ENCODE measurements at places on chromosomes 5 and 9.

GRCh38 chr9:127720031-127720864, 4.4 kb downstream of the TTC16 start:
- DNase-seq: no peak
- H3K4me3 ChIP-seq: no peak overlapping the region
- no peak overlapping the region for H3K27ac ChIP-seq
- H3K27me3 ChIP-seq: peaks cover 3% of the 10 kb centered on the region

DNA sequence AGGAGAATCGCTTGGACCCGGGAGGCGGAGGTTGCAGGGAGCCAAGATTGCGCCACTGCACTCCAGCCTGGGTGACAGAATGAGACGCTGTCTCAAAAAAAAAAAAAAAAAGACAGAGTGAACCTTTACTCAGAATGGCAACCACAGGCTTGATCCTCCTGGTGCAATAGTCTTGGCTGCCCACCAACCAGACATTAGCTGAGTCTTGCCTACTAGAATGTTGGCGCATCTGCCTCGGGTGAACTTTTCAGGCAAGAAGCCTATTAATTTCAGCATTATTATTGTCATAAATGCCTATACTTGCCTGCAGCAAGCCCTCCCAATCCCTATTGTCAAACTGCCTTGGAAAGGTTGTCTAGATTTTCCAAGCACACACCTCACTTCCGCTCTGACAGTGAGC, 4.2 kb downstream of the SERINC5 start:
- no peak overlapping the region for H3K27ac ChIP-seq
- DNase-seq: no peak
- H3K36me3 ChIP-seq: no peaks in the 10 kb centered on the region
- H3K4me1 ChIP-seq: peaks cover 55% of the 10 kb centered on the region
- H3K4me3 ChIP-seq: no peak overlapping the region

DNA sequence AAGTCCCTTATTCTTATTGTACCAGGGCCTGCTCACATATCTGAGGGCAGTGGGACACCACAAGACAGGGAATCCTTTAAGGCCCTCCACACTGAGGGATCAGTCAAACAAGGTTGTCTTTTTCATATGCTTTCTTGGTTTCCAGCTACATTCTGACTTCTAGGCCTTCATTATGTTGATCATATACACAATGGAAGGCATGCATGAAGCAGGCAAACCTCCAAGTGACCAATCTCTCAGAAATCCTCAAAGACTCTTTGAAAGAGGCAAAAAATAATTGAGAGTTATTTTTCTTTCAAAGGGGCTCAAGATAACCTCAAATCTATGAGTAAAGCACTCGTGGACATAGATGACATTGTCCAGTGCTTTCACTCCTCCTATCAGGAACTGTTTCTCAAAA, 1195.9 kb upstream of the ACO1 start:
- H3K4me1 ChIP-seq: no peaks in the 10 kb centered on the region
- H3K27me3 ChIP-seq: no peaks in the 10 kb centered on the region
- no peaks in the 10 kb centered on the region for H3K36me3 ChIP-seq
- DNase-seq: no peak

DNA sequence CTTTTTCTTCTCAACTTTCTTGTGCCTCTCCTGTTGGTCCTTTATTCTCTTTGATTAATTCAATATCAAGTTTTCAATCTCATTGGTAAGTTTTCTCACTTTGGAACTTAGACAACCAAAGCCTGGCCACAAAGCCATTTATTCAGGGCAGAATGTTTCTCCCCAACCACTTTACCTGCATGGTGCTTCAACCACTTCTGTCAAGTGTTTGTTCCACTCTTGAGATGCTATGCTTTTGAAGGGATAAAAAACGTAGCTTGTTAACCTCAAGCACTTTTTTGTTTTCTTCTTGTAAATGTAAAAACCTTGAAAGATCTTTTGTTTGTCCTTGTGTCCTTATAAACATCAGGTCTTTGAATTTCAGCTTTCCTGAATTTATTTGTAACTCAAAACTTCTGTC, 966.7 kb downstream of the MAT2B start:
- no peaks in the 10 kb centered on the region for H3K27me3 ChIP-seq
- H3K4me1 ChIP-seq: no peaks in the 10 kb centered on the region
- no peaks in the 10 kb centered on the region for H3K36me3 ChIP-seq

DNA sequence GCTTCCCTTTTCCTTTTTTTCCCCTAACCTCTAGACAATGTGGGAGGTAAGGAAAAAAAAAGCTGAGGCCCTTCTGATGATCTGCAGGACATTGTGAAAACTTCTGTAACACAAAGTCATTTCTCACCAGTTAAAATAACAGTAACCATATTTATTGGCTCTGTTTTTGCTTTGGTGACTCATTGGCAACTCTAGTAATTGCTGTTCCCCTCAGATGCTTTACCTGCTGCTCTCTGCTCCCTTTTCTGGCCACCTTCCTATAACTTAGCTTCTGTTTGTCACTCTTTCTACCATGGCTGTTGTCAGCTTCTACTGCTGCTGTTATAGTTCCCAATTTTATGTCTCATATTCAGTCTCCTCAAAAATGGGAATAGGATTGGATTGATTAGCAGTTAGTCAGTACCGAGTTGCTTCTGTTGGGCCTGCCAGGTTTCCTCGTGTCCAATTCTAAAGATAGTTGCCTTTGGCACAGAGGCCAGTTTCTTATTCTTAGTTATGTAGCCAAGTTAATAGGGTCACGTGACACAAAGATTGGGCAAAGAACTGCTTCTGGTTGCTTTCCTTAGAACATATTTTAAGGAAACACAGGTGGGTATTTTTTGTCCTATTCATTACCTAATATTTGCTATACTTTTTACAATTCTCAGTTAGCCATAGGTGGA, 16.8 kb downstream of the SCAMP1 start:
- peaks cover 18% of the 10 kb centered on the region for H3K4me1 ChIP-seq
- H3K36me3 ChIP-seq: no peaks in the 10 kb centered on the region
- H3K27me3 ChIP-seq: no peaks in the 10 kb centered on the region
- H3K27ac ChIP-seq: no peak overlapping the region

- H3K4me3 ChIP-seq: no peak overlapping the region
- DNase-seq: no peak
- H3K4me1 ChIP-seq: peaks cover 44% of the 10 kb centered on the region
- no peaks in the 10 kb centered on the region for H3K27me3 ChIP-seq
- no peak overlapping the region for H3K27ac ChIP-seq
Measured at GRCh38 chr5:53882006-53882675, 321.7 kb downstream of the NDUFS4 start.

- peaks cover 48% of the 10 kb centered on the region for H3K4me1 ChIP-seq
- H3K27ac ChIP-seq: peak overlapping the region; percentile 78
- peak overlapping the region; percentile 69 for H3K4me3 ChIP-seq
- H3K27me3 ChIP-seq: peaks cover 1% of the 10 kb centered on the region
- peaks cover 13% of the 10 kb centered on the region for H3K36me3 ChIP-seq
Measured at GRCh38 chr9:112249277-112249676, 74.2 kb upstream of the SUSD1 start.

DNA sequence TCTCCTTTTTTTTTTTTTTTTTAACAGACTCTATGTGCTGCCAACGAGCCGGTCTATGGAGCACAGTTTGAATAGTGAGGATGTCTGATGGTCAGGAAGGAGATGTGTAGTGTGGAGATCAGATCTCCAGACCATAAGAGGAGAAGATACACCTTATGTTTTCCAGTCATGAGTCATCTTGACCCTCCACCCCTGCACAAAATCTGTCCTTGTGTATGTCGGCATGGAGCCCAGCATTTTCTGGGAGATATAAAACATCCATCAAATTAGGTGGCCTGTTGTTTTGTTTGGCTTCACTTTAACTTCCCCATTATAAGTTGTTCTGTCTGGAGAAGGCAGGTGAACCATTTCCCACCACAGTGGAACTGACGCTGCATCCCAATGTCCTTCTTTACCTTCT, 19.2 kb downstream of the SH3TC2 start:
- H3K27me3 ChIP-seq: peaks cover 2% of the 10 kb centered on the region
- H3K4me1 ChIP-seq: peaks cover 41% of the 10 kb centered on the region
- no peak overlapping the region for H3K4me3 ChIP-seq
- no peak overlapping the region for H3K27ac ChIP-seq
- H3K36me3 ChIP-seq: peaks cover 20% of the 10 kb centered on the region

DNA sequence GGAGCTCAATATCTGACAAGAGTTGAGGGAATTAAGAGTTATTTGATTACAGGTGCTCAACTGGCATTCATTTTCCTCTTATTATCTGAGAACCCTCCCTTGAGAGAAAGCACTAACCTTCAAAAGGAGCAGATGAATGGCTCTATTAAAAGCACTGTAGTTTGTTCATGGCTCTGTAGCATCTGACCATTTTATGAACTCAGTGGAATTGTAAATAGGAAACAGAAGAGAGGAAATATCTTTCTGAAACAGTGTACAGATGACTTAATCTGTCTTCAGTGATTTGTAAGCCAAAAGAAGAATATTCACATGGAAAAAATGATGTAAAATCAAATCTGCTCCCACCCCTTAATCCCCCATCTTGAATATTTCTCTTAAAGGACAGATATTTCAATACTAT, 810.4 kb upstream of the GRAMD2B start:
- H3K27me3 ChIP-seq: no peaks in the 10 kb centered on the region
- no peak for DNase-seq
- no peak overlapping the region for H3K27ac ChIP-seq
- no peaks in the 10 kb centered on the region for H3K4me1 ChIP-seq

DNA sequence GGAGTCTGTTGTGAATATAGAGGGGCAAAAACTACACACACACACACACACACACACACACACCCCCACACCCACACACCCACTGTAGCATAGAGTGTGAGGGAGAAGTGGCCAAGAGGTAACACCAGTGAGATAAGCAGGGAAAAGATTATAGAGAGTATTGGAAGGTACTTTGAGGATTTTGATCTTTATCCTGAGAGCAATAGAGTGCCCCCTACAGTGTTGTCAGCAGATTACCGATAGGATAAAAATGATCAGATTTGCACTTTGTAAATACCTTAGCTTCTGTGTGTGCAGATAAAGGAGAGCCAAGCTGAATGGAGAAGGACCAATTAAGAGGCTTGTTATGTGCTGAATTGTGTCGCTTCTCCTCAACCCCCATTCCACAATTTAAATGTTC, 32.3 kb downstream of the ERCC6L2 start:
- peaks cover 10% of the 10 kb centered on the region for H3K4me1 ChIP-seq
- H3K36me3 ChIP-seq: no peaks in the 10 kb centered on the region
- no peak for DNase-seq
- H3K4me3 ChIP-seq: no peak overlapping the region
- no peak overlapping the region for H3K27ac ChIP-seq

- H3K27me3 ChIP-seq: no peaks in the 10 kb centered on the region
- no peak overlapping the region for H3K4me3 ChIP-seq
- no peak for DNase-seq
- peaks cover 12% of the 10 kb centered on the region for H3K36me3 ChIP-seq
- no peak overlapping the region for H3K27ac ChIP-seq
- peaks cover 25% of the 10 kb centered on the region for H3K4me1 ChIP-seq
Measured at GRCh38 chr9:69937833-69938535, 105.7 kb upstream of the MAMDC2 start.

- no peaks in the 10 kb centered on the region for H3K27me3 ChIP-seq
- H3K4me1 ChIP-seq: peaks cover 45% of the 10 kb centered on the region
- DNase-seq: peak; percentile 27
- peaks cover 18% of the 10 kb centered on the region for H3K36me3 ChIP-seq
Measured at GRCh38 chr9:38068701-38069628, at the start of gene SHB. Gene SHB (minus strand): TSS chr9:38069227. CDS start chr9:38068645, 582 bp downstream.

GRCh38 chr5:132411304-132412013, 41.9 kb downstream of the SLC22A5 start:
- no peaks in the 10 kb centered on the region for H3K27me3 ChIP-seq
- peak overlapping the region; percentile 95 for H3K27ac ChIP-seq
- no peak for DNase-seq
- peaks cover 56% of the 10 kb centered on the region for H3K4me1 ChIP-seq
- peak overlapping the region; percentile 95 for H3K4me3 ChIP-seq
- H3K36me3 ChIP-seq: 0 out of 2 replicates have a peak, but pooled peaks cover 8% of the 10 kb centered on the region

Data from HFFc6 (cell line).